Stimulated activated naive CD8-positive, alpha-beta T cell treated with anti-CD3 and anti-CD28 coated beads, Interleukin-15, amount 100 ng/mL, for 72 hours (primary cell): ENCODE measurements at places on chromosomes 7 and 10.

DNA sequence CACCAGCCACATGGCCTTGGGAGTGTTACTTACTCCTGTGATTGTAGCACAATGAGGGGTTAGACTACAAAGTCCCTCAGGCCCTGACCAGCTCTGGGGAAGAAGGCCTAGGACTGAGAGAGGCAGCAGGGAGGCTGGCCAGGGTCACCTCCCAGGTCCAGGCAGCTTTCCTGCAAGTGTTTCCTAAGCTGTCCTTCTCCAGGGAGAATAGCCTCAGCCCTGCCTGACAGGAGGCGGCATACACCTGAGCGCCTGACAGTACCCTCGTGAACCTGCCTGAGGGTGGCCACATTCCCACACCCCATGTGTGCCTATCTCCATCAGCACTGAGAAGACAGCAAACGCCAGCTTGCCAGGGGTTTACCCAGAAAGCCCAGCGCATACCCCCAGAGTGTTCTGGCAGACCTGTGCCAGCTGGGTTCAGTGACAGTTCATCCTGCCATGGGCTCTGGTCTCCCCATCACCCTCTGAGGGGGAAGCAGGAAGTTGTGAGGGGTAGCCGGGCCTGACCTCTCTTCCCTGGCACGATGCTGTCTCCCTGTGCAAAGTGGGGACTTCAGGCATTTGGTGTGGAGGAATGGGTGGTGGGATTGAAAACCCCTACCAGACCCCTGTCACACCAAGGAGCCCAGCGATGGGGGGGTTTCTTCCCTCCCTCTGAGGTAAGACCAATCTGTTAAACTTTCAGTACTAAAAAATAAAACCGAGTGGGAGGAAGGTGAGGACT is 56.3 kb upstream of the CAMK2B start:
- no peak for DNase-seq

DNA sequence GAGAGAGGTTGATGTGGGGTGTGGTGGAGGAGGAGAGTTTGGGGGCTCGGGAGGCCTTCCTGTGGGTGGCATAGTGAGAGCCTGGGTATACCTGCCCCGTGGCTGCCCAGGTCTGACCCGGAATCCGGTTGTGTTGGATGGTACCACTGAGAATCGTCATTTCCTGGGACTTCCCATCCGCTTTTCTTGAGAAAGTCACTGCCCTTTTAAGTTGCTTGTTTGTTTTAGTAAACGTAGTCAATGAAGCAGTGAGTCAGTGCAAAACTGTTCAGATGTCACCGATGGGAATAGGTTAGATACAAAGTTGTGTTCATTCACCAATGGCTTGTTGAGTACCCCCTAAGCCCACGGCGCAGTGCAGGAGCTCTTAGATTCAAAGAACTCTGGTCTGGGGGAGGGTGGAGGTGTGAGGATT is 285.8 kb downstream of the CAMK1D start:
- no peak for DNase-seq

DNA sequence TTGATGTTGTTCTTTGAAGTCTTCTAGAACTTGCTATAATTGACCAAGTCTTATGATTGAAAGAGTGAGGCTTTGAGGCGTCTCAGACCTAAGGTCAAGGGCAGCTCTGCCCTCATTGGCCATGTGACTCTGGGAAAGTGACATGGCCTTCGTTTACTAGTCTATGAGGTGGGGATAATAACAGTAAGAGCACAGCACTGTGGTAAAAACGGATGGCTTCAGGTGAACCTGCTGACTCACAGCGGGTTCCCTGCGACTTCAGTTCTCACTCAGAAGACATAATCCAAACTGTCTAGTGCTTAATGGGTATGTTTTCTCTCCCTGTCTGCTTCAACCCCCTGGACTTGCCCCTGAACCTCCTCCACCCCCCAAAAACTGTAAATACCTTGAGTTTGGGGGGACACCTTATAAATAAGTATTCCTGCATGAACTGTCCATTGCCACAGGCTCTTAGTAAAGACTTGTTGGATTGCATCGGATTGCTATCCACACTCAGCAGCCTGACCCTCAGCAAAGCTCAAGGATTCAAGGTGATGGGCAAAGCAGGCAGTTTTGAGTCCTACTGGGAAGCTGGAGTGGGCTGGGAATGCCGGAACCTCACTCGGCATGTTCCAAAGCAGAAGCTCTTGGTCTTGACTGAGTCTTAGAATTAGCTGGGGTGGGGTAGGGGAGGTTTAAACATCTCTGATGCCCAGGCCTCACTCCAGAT is 304.6 kb downstream of the KLF6 start:
- no peak for DNase-seq

GRCh38 chr7:24233386-24233785 is 50.6 kb upstream of the NPY start:
- no peak for DNase-seq

DNA sequence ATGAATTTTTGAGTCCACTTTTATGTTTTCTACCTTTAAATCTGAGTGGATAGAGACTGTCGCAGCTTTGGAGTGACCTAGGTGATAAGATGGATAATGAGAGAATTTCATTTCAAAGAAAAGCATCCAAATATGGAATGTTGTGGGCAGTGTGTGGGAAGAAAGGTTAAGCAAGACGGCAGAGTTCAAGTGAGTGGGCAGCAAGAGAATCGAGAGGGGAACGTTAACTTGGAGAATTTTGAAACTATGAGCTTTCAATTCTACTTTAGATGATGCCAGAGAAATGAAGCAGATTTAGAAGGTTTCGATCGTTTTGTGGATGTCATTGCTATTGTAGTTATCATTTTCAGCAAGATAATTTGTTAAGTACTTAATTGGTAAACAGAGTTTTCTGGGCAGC is 73.0 kb downstream of the XRCC2 start:
- DNase-seq: no peak

GRCh38 chr10:128421371-128422160 is 295.3 kb upstream of the MKI67 start:
- no peak for DNase-seq
